ENCODE measurements at places on chromosomes 2 and 18.

DNA sequence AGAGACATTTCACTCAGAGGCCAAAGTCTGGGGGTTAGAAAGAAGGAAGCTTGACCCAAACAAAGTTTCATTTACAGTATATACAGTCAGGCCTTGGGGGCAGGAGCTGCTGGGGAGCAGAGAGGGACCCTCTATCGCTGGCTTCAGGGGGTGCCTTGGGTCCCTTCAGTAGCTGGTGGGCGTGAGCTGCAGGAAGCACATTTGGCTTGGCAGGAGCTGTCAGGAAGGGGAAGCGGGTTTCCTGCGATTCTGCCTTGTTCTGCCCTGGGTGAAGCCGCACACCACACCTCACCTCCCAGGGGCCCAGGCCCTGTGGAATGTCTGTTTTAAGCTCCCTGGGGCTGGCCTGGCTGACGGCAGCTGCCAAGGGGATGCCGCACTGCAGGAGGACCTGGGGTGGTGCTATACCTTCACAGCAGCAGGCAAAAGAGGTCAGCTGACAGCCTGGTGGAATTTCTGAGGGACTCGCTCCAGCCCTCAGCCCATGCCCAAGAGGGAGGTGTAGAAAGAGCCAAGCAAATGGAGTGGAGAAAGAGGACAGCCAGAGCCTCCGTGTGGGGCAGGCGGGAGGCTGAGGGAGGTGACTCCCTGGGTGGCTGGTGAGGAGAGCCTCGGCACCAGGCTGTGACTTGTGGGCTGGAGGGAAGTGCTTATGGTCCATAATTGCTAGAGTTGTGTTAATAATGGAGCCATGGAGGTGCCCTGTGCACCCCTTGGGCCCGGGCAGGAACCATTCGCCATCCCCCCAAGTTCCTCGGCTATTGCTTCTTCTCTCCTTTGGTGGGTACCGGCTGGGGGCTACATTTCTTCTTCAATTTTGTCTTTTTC is 43.9 kb downstream of the PSD4 start:
- no peak for DNase-seq

GRCh38 chr2:146602383-146602782 is 1242.4 kb upstream of the ACVR2A start:
- no peak for DNase-seq

DNA sequence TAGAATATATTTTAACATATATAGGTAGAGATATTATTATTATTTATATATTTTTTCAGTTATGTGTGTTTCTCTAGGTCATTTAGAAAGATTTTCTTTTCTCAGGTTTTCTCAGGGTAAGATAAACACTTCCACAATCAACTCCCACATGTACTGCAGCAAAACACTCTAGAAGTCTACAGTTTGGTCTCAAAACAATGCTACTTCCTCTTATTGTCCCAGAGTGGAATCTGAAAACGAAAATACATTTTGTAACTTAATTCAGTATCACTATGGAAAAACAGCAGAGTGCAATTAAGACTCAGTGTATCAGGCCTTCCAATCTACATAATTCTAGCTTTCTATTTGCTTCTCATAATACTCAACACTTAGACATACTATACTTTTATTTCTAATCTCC is 190.1 kb upstream of the SLC35G4 start:
- DNase-seq = no peak

- peak; percentile 54 for DNase-seq
Observed at GRCh38 chr2:202135091-202135874, 62.2 kb downstream of the KIAA2012 start.

- DNase-seq = no peak
Observed at GRCh38 chr2:22893761-22894517, 491.0 kb upstream of the KLHL29 start.

DNA sequence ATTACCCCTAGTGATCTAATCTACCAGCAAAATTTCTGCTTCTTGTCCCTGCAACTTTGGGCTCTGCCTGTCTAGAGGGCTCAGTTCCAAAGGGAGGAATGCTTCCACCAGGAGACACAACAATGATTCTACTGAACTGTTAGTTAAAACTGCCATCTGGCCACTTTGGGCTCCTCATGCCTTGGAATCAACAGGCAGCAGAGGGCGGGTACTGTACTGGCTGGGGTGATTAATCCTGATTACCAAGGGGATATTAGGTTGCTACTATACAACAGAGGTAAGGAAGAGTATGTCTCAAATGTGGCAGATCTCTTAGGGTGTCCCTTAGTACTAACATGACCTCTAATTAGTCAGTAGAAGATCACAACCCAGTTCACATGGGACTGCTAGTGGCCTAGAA is 21.4 kb downstream of the HADHA start:
- no peak for DNase-seq

GRCh38 chr18:48238636-48239035 is 170.5 kb downstream of the ZBTB7C start:
- no peak for DNase-seq

- no peak for DNase-seq
Observed at GRCh38 chr2:16311521-16312440, 353.9 kb downstream of the CYRIA start.

DNA sequence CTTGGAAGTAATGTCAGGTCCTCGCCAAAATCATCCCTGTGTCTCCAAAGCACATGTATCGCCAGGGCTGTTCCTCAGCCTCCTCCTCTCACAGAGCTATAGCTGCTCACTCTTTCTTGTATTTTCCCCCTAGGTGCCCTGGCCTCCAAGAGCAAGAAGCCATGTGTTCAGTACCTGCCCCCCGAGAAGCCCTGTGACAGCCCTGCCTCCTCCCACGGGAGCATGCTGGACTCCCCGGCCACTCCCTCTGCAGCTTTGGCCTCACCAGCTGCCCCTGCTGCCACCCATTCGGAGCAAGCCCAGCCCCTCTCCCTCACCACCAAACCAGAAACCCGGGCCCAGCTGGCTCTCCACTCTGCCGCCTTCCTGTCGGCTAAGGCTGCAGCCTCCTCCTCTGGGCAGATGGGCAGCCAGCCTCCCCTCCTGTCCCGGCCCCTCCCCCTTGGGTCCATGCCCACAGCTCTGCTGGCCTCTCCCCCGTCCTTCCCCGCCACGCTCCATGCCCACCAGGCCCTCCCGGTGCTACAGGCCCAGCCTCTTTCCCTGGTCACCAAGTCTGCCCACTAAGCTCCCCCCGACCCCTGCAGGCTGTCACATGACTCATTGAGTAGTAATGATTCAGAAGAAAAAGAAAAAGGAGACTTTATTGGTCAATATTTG is 18.8 kb downstream of the TGOLN2 start:
- DNase-seq = no peak

DNA sequence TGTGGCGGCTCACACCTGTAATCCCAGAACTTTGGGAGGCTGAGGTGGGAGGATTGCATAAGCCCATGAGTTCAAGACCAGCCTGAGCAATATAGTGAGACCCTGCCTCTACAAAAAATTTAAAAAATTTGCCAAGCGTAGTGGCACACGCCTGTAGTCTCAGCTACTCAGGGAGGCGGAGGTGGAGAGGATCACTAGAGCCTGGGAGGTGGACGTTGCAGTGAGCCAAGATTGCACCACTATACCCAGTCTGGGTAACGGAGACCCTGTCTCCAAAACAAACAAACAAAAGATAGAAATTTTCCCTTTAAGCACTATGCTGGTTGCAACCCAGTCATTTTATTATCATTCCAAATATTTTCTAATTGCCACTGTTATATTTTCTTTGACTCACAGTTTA is 32.3 kb downstream of the NPHP1 start:
- no peak for DNase-seq

DNA sequence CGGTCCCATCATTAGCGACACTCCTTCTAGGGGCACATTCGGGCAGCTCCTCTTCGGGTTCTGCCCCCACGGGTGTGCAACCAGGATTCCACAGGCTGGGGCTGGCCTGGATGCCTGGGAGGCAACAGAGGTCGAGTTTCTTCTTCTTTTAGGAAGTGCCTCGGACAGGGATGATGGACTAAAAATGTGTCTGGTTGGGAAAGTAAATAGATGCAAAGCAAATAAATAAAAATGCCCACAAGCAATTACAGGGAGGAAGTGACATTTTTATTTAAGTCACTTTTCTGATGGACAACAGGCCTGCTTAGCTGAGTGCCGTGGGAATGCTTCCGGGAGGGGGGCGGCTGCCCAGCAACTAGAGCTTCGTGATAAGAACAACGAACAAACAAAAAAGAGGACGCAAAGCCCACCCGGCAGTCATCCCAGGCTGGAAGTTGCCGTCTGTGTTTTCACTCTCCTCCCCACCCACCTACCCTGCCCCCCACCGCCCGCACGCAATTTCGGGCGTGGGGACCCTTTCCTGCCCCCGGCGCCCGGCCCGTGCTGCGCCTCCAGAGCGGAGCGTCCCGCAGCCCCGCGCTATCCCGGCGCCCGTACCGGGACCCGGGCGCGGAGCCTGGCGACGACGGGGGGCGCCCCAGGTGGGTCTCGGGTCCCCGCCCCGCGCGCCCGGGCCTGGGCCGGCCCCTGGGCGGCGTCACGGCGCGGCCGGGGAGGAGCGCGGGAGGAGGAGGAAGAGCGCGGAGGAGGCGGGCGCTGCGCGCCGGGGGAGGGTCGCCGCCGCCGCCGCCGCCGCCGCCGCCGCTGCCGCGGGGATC is 412 bp upstream of the NCK2 start:
- no peak for DNase-seq
